ENCODE measurements at places on chromosomes 16 and 17.

- DNase-seq = no peak
Observed at GRCh38 chr17:38449364-38449763, 21.1 kb downstream of the ARHGAP23 start.

DNA sequence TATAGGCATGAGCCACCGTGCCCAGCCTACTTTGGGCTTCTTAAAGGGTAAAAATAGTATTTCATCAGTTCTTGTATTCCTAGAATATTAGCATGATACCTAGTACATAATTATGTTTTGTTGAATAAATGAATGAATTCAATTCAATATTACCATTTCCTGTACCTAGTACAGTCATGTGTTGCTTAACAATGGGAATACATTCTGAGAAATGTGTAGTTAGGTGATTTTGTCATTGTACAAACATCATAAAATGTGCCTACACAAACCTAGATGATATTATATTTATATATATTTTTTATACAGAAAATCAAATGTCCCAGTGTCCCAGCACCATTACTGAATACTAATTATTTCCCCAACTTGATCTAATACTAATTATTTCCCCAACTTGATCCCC lies 85.6 kb upstream of the HAS3 start:
- no peak for DNase-seq

- DNase-seq = no peak
Observed at GRCh38 chr17:43092901-43093300, 32.3 kb downstream of the BRCA1 start.

- no peak for DNase-seq
Observed at GRCh38 chr16:78365366-78365765, 265.9 kb downstream of the WWOX start.

DNA sequence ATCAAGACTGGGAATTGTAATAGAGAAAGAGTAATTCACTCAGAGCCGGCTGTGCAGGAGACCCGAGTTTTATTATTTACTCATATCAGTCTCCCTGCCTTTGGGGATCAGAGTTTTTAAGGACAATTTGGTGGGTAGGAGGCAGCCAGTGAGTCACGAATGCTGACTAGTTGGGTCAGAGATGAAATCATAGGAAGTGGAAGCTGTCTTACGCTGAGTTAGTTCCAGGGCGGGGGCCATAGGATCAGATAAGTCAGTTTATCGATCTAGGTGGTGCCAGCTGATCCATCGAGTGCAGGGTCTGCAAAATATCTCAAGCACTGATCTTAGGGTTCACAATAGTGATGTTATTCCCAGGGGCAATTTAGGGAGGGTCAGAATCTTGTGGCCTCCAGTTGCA lies 20.2 kb upstream of the GUCY2D start:
- no peak for DNase-seq
